Left kidney (tissue), 8 donors: ENCODE measurements at places on chromosomes 12 and 14.

DNA sequence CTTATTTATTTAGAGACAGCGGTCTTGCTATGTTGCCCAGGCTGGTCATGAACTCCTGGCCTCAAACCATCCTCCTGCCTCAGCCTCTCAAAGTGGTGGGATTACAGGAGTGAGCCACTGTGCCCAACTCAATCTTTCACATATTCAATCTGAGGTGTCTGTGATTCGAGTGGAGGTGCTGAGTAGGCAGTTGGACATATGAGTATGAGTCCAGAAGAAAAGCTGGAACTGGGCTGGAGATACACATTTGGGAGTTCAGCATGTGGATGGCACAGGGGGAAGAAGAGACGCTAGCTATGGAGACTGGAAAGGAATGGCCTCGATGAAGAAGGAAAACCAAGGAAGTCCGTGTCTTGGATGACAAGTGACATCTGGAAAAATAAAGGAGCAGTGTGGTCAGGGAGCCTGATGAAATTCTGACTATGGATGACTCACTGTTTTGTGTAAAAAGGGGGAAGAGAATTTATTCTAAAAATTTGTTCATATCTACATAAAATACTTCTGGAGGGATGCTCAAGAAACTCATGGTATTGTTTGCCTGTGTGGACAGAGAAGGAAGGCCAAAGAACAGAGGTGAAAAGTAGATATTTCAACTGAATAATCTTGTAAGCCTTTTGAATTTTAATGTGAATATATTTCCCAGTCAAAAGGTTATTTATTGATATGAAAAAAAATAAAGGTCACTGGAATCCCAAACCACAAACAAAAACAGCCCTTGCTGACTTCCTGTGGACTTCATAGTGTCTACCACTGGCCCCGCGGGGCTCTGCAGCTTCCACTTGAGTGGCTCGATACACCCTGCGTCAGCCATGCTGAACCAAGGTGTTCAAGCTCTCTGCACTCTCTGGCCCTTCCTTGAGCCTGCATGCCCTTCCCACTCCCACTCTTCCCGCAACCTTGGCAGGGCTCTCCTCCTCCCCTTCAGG is 8.9 kb upstream of the LTA4H start:
- DNase-seq, result no peak

- no peak for DNase-seq
Observed at GRCh38 chr12:33383503-33383902, 56.1 kb downstream of the SYT10 start.

DNA sequence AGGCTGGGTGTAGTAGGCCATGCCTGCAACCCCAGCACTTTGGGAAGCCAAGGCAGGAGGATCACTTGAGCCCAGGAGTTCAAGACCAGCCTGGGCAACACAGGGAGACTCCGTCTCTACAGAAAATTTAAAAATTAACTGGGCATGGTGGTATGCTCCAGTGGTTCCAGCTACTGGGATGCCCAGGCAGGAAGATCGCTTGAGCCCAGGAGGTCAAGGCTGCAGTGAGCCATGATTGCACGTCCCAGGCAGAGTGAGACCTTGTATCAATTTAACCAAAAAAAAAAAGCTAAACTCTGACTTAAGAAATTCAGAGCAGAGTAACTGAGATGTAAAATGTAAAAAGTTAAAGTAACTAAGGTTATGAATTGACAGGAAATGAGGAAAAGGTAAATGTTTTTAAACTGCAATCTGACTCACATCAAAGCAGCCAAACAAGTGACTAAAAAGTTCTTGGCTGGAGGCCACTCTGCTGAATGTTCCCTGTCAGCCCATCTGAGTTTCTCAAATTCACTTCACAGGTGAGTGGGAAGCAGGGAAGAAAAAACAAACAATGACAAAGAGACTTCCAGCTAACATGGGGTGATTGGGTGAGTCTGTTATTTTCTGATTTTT is 21.3 kb downstream of the PRKD1 start:
- DNase-seq, result no peak

DNA sequence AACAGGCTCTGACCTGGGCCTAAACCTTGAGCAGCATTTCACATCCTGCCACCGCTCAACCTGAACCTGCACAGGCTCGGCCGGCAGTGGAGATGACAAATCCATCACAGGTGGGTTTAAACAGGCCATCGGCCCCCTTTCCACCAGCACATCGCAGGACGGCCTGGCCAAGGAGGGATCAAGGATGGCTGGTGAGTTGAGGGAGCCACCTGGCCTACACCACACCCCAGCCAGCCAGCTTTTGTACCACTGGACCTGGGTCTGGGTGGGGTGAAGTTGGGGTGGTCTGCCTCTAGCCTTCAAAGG is 14.2 kb downstream of the MMAB start:
- DNase-seq, result no peak

DNA sequence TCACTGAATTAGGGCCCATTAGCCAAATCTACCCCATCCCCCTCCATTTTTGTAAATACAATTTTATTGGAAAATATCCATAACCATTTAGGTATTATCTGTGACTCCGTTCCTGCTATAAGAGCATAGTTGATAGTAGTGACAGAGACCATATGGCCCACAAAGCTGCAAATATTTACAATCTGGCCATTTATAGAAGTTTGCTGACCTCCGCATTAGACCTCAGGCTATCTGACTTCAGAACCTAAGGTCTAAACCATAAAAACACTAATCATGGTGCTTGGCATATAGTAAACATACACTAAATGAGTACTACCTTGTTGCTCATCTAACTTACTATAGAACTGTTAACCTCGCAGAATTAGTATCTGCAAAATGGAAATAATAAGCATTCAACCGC is 124.8 kb downstream of the NPAS3 start:
- DNase-seq, result no peak

DNA sequence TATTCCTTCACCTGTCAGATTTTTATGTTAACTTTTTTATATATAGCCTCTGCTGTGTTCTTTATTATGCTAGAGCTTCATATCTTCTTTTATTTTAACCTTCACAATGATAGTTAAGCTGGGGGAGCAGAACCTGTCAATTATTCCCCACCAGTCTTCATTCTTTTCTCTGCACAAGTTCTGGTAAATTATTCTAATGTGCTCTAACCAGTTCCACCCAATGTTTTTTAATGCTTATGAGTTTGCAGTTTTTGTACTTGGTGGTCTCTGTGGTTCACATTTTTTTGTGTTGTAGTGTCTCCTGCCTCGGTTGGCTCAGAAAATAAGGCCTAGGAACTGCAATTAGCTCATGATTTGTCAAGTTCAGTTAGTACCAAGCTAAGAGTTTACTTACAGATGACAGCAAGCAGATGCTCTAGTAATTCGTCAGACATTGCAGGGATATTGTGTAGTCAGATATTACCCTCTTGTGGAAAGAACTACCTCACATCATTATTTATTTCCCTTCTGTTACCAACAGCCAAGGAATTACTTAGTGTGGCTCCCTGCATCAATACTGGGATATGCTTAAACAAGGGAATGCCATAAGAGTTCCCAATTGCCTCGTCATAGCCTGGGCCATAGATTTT is 14.5 kb downstream of the DYRK2 start:
- DNase-seq, result no peak

- DNase-seq, result no peak
Observed at GRCh38 chr12:111789779-111790178, 23.0 kb downstream of the ALDH2 start.

DNA sequence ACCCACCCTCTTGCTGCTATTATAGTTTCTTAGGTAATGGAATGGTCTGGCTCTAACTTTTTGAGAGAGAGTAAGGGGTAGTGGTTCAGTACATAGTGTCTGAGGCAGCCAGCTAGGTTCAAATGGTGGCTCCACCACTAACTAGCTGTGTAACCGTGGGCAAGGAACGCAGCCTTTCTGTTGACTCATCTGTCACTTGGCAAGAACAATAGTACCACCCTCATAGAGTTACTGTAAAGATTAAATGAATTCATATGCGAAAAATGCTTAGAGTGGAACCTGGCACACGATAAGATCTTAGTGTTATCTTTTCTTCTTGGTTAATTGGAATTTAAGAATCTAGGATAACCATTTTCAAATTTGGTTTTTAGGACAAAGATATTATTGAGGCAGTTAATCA is 14.0 kb downstream of the CCDC62 start:
- DNase-seq, result no peak

GRCh38 chr12:99151744-99152143 is 495.8 kb upstream of the GARIN6 start:
- no peak for DNase-seq

- DNase-seq, result no peak
Observed at GRCh38 chr14:99679111-99679510, 5.0 kb upstream of the CYP46A1 start.

DNA sequence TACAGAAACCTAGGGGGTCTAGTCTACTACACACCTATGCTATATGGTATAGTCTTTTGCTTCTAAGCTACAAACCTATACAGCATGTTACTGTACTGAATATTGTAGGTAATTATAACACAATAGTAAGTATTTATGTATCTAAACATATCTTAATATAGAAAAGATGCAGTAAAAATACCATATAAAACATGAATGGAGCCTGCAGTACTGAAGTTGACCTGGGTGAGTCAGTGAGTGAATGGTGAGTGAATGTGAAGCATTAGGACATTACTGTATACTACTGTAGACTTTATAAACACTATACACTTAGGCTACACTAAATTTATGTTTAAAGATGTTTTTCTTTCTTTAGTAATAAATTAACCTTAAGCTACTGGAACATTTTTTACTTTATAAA is 13.1 kb upstream of the ABCD2 start:
- DNase-seq, result no peak

DNA sequence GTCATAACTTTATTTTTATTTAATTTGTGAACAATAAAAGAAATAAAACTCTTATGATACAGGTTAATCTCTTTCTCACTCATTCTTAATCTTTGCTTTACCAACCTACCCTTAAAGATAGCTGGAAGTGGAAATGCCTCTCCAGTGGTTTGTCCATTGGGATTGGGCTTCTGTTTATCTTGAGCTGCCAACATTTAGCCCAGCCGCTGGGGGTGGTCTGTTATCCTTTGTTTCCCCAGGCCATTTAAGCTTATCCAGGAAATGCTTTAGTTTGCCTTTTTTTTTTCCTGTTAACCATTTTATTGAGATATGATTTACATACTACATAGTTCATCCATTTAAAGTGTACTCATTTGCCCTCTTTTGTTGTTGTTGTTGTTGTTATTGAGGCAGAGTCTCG is 8.2 kb downstream of the TDG start:
- no peak for DNase-seq

DNA sequence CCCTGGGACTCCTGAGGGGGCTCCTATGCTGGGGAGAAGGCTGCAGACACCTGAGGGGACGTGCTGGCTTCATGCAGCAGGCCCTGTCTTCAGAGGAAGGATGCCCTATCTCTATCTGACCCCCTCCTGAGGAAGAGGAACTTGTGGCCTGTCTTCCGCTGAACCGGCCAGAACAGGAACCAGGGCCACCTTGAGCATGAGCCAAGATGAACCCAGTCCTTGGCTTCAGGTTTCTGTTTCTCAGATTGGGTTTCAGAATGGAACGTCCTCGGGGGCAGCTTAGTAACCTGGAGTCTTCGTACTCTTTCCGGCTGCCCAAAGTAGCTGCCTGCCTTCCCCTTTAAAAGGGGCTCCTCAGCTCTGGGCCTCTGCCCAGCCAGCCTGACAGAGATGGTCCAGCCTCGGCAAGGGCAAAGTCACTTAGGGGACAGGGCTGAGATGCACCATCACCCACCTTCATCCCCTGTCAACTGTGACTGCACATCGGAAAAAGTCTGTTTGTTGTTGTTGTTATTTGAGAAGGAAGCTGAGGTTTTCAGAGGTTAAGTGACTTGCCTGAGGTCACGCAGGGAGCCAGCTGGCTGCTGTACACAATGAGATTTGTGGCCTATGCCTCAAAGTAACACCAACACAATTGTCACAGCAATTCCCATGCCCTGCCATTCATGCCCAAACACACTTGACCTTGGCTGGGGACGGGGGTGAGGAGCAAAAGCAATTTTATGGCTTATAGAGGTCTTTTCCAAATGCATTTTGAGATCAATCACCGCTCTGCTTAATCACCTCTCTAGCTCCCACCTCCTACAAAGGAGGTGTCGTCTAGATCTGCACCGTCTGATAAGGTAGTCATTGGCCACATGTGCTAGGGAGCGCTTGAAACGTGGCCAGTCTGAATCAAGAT is 13.4 kb downstream of the ASB2 start:
- no peak for DNase-seq

GRCh38 chr12:15599266-15600037 is 189.7 kb downstream of the EPS8 start:
- peak; percentile 43 for DNase-seq

DNA sequence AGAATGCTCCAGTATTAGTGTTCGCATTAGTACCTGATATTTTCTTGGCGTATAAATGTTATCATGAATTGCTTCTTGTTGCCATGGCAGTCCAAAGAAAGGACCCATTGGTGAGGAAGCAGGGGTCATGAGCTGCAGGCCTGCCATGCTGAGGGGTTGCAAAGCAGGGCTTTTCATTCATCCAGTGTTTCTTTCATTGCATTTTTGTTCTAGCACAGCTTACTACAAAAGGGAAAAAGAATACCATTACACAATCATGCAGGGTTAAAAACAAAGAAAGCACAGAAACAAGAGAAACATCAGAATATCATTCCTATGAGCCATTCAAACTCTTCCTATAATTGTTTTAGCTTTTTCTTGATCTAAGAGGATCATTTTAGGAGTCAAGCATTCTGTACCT is 24.0 kb downstream of the DICER1 start:
- no peak for DNase-seq

GRCh38 chr12:9649532-9649940 is 20.0 kb upstream of the CLEC2D start:
- peak; percentile 34 for DNase-seq

DNA sequence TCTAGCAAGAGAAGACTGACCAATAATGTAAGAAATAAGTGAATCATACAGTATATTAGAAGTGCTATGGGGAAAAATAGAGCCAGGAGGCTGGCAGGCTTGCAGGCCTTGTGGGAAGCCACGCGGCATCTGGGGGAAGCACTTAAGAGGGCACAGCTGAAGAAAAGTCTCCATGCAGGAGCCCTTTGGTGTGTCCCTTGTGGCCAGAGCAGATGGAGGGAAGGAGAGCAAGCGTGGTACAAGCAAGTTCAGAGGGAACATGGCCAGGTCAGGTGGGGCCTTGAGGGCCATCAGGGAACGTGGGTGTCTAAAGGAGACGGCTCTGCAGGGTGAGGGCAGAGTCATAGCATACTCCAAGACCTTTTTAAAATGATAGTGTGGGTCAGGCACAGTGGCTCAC is 51.7 kb downstream of the LRRC74A start:
- DNase-seq, result no peak

DNA sequence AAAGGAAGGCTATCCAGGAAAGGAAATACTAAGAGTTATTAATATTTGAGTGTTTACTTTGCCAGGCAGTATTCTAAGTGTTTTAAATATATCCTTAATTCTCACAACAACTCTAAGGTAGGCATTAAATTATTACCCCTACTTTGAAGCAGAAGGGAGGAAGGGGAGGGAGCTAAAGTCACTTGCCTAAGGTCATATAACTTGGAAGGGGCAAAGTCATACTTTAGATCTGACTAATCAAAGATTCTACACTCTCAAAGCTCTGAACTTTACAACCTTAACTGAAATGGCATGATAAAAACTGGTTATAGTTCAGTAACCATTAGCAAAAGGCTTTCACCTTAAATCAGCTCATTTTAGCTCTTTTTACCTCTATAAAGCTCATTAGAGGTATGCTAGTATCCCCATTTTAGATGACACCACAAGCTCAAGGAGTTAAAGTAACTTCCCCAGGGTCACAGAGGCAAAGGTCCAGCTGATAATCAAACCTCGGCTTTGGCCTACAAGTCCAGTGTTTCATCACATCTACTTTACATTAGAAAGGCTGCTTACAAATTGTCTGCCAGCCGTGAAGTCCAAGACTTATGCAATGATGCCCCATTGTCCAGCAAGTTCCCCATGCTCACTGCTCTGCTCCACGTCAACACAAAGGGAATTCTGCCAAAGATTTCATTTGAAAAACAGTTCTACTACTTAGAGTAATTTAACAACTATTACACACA is 223.9 kb downstream of the MED13L start:
- DNase-seq, result no peak
